PC-9 (cell line): ENCODE measurements at places on chromosomes 16 and 17. TPM values are rescaled to one million over a fixed set of nuclear protein-coding genes. Genes with fewer than 3 reads are reported as not detected.

DNA sequence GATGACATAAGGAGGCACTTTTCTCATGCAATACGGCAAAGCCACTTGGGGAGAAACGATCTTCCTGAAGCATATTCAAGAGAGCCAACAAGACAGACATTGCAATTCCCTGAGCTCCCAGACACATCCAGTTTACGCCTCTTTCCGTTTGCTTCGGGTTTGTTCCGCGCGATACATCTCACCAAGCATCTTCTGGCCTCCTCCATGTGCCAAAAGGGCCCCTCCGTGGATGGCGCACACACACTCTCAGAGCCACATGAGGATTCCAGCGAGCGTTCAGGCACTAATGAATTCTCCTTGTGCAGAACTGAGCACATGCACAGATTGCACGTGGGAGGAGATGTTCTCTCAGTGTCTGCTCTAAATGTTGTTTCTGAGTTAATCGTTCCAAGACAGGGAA, 146.7 kb upstream of the SHISA6 start:
- no peak for DNase-seq

DNA sequence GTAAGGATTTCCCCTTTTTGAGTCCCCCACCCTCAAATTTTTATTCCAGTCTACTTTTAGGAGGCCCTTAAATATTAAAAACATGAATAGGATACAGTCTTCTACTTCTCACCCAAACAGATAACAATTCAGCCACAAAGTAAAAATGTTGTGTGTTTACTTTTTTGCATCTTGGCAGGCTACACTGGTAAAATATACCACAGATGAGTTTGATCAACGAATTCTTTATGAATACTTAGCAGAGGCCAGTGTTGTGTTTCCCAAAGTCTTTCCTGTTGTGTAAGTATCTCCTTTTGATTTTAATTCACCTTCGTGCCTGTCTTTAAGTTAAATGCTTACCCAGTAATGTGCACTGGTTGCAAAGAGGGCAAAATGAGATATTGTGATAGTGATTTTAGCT, 34.4 kb upstream of the RAB11FIP4 start:
- DNase-seq, result no peak

- peak; percentile 37 for DNase-seq
These were observed 358.5 kb upstream of the PMFBP1 start for GRCh38 chr16:72530434-72530833.

- DNase-seq, result no peak
These were observed 15.6 kb downstream of the CDH8 start for GRCh38 chr16:62020681-62021080.

MYH3 gene
- 0.07 and 1.1 TPM in 2 replicates for total RNA-seq

SYNGR3 gene
- total RNA-seq, result 4.3 and 4.5 TPM in 2 replicates

KCNJ2 gene
- total RNA-seq, result not detected in 2 replicates

GRCh38 chr17:75478508-75478907, 22.1 kb downstream of the TMEM94 start:
- DNase-seq, result no peak

- DNase-seq, result no peak
These were observed 26.8 kb downstream of the KNOP1 start for GRCh38 chr16:19691161-19691711.

- DNase-seq, result no peak
These were observed 57.4 kb downstream of the EMP2 start for GRCh38 chr16:10522966-10523365.

DNA sequence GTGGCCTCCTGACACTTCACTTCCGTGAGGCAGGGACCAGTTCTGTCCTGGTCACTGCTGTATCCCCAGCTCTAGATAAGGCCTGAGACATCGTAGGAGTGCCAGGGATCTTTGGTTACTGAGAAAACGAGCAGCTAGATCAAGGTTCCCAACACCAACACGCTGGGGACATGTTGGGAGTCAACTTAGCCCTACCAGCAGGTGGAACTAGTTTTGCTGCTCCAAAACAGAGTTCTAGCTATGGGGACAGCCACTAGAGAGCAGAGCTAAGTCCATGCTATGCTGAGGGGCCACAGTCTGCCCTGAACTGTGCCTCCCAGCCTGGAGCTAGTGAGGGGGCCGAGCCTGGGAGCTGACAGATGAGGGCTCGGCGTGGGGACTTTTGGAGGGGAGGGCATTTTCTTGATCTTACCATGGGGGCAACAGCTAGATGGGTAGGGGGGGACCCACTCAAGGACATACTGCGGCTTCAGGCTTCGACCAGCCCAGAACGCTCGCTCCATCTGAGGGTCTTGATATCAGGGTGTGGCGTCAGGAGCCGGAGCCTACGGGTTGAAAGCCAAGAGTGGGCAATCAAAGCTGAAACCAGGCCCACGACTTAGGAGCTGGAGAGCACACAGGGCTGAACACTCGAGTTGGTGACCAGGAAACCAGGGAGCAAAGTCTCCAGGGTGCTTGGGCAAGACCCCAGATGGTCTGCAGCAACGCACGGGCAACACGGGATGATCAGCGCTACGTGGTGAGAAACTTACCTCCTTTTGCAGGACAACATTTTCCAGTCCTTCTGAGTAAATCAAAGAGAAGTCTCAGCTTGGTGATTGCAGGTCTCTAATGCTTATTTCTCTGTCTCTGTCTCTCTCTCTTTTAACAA, 13.4 kb downstream of the SNX20 start:
- DNase-seq, result no peak

AKAP10 gene
- total RNA-seq, result 52.7 and 56.9 TPM in 2 replicates

PGAP3 gene
- 15.0 and 16.2 TPM in 2 replicates for total RNA-seq

GRCh38 chr16:88030498-88030897, 79.3 kb downstream of the BANP start:
- no peak for DNase-seq

DPH1 gene
- total RNA-seq, result 36.7 and 44.9 TPM in 2 replicates

DNA sequence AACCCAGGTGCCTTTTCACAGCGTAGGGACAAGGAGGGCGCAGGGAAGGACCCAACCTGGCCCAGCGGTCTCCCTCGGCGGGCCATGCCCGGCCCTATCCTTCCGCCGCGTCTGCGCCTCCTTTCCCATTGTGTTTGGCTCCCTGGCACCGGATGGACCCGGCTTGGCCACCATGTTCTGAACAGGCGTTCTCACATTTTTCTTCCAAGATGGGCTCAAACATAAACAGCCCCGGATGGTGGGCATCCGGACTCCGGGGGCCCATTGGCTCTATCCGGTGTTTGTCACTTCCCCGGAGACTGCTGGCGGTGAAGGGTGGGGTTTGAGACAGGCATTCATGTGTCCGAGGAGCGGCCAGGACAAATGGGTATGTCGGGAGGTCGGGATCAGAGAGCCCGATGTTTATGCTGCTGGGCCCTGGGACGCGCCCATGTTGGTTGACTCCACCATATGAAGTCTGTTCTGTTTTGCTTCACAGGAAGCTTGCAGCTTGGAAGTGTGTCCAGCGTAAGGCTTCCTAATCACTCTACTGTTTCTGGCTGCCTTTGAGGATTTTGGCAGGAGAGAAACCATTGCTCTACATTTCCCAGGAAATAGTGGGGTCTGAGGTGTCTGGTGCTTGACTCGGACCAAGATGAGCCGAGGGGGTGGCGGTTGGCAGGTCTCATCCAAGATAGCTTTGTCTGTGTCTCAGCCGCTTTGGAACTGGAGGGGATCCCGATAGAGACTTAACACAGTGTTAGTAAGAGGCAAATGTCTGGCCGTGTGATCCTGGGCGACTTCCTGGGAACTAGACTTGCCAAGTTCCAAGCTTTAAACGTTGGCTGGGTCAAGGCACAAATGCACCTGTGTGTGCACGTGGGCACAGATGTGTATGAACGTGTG, 188.3 kb downstream of the IRF8 start:
- no peak for DNase-seq

APOH gene
- total RNA-seq, result not detected in 2 replicates

UTS2R gene
- not detected in 2 replicates for total RNA-seq

- peak; percentile 64 for DNase-seq
These were observed 1.9 kb downstream of the CIITA start for GRCh38 chr16:10878644-10879501.

GRCh38 chr17:7884581-7885366, 3.8 kb upstream of the CHD3 start:
- no peak for DNase-seq

DNA sequence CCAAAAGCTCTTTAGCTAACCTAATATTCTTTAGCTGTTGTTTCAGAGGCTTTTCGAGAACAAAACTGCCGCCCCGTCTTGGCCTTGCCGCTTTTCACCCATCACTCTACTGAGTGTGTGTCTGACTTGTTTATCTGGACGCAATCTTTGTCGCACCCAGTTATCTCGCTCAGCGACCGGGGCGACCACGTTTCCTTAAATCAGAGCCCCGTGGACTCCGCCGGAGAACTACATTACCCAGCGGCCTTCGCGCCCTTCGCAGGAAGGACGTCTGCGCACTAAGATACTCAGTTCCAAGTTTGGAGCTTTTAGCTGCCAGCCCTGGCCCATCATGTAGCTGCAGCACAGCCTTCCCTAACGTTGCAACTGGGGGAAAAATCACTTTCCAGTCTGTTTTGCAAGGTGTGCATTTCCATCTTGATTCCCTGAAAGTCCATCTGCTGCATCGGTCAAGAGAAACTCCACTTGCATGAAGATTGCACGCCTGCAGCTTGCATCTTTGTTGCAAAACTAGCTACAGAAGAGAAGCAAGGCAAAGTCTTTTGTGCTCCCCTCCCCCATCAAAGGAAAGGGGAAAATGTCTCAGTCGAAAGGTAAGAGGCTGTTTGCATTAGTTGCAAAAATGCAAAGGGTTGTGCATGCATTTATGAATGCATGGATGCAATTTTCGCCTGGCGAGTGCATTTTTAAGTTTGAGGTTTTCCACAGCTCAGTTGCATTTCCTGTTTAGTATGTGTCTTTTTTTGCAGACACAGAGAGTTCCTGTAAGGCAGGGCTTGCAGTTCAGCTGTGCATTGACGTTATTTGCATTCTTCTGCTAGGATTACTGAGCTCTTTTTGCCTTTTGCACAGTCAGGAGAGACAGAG, at the start of gene MAP2K6:
TSS of gene MAP2K6 (plus strand) at position 290 of the 867 bp plus-strand sequence. CDS start at position 578, 288 bp downstream.
- peak; percentile 65 for DNase-seq

QPRT gene
- total RNA-seq, result 247 and 310 TPM in 2 replicates

DNA sequence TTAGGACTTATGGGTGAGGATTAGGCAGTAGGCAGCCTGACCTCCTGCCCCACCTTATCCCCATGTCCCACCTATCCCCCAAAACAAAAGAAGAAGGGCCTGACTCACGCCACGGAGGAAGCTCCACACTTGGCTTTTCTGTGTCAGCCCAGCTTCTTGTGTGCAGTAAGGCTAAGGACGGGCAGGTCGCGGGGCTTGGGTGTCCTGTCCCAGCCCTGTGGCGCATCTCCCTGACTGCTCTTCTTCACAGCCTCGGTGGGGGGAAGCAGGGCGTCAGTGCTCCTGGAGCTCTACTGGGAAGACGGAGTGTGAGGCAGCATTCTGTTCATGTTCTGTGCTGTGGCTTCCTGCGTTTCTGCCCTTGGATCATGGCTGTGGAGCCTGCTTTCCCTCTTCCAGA, 34.6 kb upstream of the ALDH3A2 start:
- no peak for DNase-seq

- DNase-seq, result peak; percentile 21
These were observed 470 bp downstream of the DCUN1D3 start for GRCh38 chr16:20899477-20900298.

KRTAP17-1 gene
- not detected in 2 replicates for total RNA-seq

CA4 gene
- total RNA-seq, result not detected in 2 replicates

GRCh38 chr16:57091975-57092785, at the start of gene CPNE2:
Gene CPNE2, plus strand, starts transcription at chr16:57092583. Its CDS starts 18,160 bp downstream, at chr16:57110743.
- DNase-seq, result peak; percentile 56

KRTAP4-1 gene
- not detected in 2 replicates for total RNA-seq
